ENCODE measurements at places on chromosomes 12 and 14.

GRCh38 chr14:44940944-44941343, 20.8 kb downstream of the KLHL28 start:
- DNase-seq = no peak

- no peak for DNase-seq
Measured at GRCh38 chr12:48164451-48164850, 7.1 kb upstream of the ASB8 start.

DNA sequence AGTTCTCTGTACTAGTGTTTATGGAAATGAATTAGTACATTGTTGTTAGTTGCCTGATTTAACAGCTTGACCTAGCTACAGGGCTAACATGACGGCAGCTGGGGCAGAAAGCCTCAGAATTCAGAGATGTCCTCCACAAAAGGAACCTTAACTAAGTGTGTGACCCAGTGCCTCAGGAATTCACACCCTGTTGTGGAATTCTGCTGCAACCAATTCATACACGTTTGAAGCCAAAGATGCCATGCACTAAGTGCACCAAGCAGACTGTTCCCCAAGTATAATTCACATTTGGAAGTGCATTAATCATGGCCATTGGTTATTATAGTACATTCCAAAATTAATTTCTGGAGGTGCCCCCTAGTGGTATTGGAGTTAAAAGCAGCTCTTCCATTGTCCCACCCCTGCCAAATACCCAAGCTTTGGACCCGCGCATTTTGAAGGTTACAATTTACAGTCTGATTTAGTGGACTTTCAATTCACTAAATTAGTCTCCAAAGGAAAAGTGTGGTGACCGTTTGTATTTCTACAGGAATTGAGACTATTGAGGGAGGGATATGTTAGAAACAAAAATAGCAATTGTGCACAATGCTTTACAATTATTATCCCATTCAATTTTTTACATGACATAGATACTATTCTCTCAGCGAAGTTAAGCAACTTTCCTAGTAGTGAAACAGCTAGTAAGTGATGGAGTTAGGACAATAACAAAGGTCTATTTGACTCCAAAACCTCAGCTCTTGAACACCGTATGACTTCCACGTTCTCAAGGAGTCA, 85.9 kb downstream of the PAX9 start:
- no peak for DNase-seq

DNA sequence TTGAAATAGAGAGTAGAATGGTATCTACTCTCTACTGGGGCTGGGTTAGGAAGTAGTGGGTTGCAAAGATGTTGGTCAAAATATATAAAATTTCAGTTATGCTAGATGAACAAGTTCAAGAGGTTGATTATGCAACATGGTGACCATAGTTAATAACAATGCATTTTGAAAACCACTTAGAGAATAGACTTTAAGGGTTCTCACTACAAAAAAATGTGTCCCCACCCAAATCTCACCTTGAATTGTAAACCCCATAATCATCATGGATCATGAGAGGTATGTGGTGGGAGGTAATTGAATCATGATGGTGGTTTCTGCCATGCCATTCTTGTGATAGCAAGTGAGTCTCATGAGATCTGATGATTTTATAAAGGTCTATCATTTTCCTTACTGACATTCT, 94.0 kb downstream of the C12orf50 start:
- no peak for DNase-seq

GRCh38 chr14:56798447-56799342, 11.6 kb downstream of the OTX2 start:
- DNase-seq = no peak

DNA sequence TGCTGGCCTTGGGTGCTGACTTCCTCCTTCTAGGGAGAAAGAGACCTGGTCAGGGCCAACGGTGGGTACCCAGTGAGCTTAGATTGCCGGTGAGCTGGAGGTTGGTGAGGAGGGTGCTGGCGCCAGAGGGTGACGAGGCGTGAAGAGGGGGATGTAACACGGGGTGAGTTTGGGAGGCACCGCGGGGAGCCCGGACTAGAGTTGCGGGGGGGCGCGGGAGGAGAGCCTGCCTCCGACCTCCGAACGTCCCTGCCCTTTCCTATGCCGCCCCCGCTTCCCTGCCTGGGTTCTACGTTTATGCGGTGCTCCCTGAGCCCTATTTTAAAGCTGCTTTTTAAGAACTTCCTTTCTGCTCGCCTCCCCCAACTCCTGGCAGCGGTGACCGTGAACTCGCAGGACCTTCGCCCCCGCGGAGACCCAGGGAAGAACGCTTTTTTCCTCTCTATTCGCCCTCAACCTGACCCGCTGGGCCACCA, 18.6 kb downstream of the OR6S1 start:
- no peak for DNase-seq

- no peak for DNase-seq
Measured at GRCh38 chr12:109873653-109874052, 6.7 kb downstream of the GLTP start.

DNA sequence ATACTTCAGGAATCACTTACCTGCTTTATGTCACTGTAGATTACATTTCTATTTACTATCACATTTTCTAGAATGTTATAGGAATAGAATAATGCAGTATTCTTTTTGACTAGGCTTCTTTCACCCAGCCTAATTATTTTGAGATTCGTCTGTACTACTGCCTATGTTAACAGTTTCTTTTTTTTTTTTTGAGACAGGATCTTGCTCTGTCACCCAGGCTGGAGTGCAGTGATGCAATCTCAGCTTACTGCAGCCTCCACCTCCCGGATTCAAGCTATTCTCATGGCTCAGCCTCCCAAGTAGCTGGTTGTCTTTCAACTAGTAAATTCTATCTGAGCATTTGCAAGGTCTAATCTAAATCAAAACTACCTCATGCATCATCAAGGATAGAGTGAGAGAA, 6.4 kb downstream of the OR6C6 start:
- DNase-seq = no peak

DNA sequence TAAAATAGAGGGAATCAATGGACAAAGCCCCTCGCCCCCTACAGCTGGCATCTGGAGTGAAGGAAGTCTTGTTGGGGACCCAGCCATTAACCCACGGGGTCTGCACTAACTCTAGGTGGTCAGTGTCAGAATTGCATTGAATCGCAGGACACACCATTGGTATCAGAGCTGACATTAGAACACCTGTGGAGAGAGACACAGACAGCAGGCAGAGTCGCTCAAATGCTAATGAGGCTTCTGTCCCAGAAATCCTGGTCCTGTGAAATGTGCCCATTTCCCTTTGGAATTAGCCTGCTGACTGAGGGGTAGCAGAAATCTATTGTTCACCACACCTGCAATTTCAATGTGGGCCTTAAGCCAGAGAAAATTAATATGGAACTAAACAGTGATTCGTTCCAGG, 33.0 kb downstream of the TMEM132D start:
- no peak for DNase-seq

GRCh38 chr12:131536337-131536736, 174.6 kb upstream of the SFSWAP start:
- no peak for DNase-seq

DNA sequence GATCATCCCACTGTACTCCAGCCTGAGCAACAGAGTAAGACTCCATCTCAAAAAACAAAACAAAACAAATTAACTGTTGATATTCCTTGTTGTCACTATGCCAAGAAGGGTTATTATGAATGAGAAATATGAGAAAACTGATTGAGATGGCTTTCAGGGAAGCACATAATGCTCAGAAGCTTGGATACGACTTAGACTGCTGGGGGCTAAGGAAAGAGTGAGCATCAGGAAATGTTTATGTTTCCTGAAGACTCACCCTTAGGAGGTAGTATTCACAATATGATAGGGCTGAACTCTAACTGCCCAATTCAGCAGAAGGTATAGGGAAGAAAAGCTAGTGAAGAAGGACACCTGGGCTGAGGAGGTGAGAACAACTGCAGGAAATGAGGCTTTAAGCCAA, 6.3 kb downstream of the STYK1 start:
- DNase-seq = no peak
